ENCODE measurements at places on chromosomes 3 and 15.

DNA sequence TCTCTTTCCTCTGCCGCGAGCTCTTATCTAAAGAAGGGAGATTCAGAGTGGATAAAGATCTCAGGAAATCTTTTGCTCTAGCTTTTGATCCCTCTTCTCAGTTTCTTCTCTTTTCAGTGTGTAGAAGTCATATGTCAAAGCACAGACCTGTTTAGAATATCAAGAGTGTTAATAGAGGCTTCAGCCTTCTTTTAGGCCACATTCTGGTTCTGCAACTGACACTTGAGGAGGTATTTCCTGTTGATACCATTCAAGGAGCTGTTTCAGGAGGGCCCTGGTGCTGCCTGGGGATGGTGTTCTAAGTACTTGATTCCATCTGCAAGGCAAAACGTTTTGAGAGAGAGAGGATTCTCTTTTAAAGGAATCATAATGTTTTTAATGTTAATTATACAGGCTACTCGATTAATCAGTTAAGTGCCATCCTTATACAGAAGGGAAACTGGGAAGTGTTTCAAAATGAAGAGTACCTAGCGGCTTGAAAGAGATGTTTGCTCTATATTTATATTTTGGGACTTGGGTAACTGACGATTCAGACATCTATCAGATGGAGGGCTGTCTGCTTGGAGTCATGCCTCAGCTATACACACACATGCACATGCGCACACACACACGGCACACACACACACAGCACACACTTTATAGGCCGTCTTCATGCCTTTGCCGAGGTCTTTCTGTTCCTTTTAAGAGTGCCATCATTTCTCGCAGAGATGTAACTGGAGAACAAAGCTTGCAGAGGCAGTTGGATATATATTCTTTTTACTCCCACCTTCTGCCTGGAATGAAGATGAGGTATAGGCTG is 313.9 kb downstream of the PTPRG start:
- DNase-seq, result no peak

- no peak for DNase-seq
Measured at GRCh38 chr15:98827217-98827616, 178.9 kb downstream of the IGF1R start.

DNA sequence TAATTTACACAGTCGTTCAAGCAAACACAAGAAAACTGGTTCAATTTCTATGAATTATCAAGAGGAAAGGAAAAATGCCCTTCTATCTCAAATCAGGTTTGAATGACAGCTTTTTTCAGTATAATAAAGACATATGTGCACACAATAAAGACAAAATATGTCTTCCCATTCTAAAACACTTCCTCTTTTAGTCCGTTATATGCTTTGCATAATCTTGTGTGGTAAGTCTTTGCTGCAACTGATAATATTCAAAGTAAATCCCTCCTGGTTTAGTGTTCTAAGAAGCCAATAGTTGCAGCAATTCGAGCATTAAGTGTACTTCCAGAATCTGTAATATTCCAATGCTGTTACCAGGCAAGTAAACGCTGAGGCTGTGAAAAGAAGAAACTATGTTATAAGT is 43.7 kb upstream of the MAPKBP1 start:
- no peak for DNase-seq

GRCh38 chr3:172680684-172681083 is 30.2 kb downstream of the NCEH1 start:
- DNase-seq, result no peak

DNA sequence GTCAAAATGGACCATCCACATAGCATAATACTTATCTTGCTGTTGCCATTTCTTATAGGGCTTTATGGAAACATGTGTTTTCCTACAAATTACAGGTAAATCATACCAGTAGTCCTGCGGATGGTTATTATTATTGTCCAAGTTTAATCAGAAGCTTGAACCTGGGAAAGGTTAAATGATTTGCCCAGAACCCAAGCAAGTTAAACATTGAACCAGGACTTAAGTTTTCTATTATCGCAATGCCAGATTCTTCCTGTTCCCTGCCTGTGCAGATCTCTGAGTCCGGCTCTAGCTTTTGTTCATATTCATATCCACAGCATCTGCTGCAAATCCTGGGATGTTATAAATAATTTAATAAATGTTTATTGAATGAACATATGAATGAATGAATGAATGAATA is 12.5 kb downstream of the LPP start:
- DNase-seq, result no peak

GRCh38 chr3:89353465-89353864 is 246.0 kb downstream of the EPHA3 start:
- DNase-seq, result no peak

- DNase-seq, result no peak
Measured at GRCh38 chr3:129343643-129344360, 65.1 kb downstream of the HMCES start.

DNA sequence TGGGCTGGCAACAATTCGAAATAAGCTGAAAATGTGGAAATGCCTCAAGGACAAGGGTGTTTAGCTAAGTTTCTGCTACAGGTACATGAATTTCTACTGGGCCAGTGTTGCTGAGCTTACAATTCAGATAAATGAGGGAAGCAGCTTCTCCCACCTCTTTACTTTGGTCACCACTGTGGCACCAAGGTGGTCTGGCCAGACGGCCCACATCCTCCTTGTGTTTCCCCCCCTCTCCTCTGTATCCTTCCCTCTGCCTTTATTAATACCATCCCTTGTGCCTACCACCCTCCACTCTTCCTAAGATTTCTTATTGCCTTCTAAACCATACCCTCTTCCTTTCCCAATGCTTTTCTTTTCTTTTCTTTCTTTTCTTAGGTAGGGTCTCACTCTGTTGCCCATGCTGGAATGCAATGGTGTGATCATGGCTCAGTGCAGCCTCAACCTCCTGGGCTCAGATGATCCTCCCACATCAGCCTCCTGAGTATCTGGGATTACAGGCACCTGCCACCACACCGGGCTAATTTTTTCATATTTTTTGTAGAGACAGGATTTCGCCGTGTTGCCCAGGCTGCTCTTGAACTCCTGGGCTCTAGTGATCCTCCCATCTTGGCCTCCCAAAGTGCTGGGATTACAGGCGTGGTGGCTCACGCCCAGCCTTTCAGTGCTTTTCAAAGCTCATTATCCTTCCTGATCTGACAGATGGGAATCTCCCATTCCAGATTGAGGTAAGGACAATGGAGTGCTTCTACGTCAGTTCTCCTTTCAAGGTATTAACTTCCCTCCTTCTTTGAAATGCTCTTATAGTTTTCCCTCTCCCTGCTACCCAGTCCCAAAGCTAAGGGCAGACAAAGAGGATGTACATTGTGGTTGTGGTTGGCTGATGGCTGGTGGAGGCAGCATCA is 14.8 kb downstream of the ANXA2 start:
- DNase-seq, result no peak

Measured in nucleus accumbens (tissue), 56 donors.